Psoas muscle (tissue), 8 donors: ENCODE measurements at places on chromosomes 12 and 14. TPM values are rescaled to one million over a fixed set of nuclear protein-coding genes. Genes with fewer than 3 reads are reported as not detected.

DNA sequence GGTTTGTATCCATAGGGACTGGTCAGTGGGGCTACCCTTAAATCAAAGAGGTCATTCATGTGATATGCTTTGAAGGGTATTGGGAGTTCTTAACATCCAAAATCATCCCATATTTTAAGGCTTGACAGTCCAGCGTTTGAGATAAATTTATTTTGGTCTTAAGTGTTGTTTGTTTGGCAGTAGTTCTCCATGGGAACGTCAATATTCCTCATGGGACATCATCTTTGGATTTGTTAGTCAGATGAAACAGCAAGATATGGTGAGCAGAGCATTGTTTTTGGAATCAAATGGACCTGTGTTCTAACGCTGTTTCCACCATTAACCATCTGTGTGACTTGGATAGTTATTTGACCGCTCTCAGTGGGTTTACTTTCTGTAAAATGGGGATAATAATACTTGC, 45.9 kb upstream of the GSG1 start:
- DNase-seq = no peak

DNA sequence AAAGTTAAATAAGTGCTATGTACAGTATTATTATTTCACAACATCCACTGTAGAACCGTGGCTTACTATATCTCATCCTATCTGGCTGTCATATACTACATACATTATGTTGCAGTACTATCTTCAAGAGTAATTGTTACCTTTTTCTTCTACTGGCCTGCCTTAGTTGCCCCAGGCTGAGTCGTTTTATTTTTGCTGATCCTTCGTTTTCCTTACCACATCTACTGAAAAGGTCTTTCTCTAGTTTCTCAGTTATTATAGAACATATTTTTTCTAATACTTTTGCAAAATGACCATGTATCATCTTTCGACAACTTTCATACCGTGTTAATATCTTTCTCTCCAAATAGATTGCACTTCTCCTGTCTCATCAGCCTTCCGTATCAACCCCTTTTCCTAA, 523.1 kb downstream of the SOX5 start:
- DNase-seq = no peak

DNA sequence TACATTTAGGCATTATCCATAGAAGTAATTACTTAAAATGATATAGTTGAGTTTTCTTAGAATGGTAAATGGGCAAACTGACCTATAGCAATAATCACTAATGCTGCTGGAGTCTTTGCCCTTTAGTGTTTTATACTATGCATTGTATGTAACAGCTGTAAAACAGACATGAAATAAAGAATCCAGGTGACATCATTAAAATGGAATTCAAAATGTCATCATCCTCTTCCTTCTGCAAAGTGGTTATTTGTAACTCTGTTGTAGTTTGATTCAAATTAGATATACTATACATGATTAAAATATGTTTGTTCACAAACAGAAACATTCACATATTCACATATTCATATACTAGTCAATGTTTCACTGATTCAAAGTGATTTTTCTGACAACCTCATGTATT, 598.8 kb downstream of the SLC16A7 start:
- no peak for DNase-seq

DNA sequence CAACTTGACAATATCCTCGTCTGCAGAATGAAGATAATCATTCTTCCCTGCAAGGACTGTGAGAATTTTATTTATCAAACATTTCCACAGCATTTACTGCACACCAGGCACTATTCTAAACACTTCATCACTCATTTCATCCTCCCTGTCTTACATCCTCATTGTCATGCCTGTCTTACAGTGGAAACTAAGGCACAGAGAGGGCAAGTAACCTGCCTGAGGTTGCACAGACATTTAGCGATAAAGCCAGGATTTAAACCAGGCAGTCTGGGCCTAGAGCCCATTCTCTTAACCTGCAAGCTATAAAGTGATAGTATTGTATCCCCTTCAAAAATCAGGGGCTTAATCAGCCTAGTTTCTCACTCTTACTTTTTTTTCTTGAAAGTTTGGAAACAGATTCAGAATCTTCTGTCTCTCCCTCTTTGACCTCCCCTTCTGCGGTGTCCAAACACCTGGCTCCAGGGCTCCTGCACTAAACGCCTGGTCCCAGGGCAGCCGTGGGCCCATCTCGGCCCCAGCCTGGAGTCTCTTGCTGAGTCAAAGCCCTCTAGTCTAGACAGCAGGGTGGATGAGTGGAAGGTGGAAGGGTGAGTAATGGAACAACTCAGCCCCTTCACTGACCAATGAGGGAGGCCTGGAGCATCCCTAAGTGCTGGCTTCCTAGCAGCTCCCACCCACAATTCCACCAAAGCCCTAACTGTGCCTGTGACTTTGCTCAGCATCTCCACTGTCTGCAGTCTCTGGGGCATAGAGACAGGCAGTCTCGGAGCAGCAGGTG, 12.5 kb downstream of the ISM2 start:
- no peak for DNase-seq

DNA sequence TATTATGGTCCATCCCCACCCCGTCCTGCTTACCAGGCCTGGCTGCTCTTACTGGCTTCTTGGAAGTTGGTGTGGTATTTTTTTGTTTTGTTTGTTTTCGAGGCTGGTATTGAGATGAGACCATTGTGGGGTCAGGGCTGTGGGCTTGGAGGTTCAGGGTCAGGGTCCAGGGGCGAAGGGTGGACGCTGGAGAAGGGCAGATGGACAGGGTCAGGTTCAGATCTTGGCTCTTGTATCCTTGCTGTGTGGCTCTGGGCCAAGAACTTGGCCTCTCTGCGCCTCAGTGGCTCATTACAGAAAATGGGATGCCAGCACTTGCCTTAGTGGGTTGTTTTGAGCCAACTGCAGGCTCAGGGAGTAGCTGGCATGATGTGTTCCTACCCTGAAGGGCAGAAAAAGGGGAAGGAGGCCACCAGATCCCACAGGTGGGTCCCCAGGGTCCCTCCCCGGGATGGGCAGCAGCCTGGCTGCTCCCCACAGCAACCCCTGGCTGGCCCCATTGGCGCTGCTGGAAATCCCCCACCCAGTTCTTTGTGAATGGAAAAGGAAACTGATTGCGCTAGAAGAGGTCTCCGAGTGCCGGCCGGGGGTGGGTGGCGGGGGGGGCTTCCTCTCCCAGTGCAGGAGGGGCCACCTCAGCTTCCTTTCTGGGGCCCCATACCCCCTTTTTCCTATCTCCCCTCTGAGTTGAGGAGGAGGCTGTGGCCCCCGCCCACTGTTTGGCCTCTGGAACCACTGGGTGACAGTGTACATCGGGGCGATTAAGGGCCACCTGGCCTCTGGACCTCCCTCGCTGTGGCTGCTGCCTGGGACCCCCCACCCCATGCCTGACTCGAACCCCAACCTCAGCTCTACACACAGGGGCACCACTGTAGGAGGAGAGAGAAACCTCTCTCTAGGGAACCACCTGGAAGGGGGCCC, 25.0 kb downstream of the SH2B3 start:
- DNase-seq = no peak

- no peak for DNase-seq
Measured at GRCh38 chr12:120352117-120352516, 16.8 kb downstream of the MSI1 start.

GRCh38 chr14:53541411-53541810, 388.3 kb upstream of the DDHD1 start:
- DNase-seq = no peak

DNA sequence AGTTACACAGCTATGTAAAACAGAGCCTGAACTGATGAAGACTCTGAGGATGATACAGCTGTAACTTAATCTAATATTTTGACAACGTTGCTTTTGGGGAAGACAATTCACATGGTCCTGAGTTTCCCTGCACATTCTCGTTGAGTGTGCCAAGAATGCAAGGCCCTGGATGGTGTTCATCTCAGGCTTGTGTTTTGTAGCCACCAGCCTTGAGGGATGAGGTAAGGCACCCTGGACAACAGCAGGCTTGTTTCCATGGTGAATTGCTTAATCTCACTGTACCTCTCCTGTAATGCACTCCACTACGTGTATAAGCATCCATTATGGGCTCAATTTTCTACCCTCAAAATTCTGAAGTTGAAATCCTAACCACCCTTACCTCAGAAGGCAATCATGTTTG, 2.1 kb downstream of the CATSPERB start:
- DNase-seq = no peak

DNA sequence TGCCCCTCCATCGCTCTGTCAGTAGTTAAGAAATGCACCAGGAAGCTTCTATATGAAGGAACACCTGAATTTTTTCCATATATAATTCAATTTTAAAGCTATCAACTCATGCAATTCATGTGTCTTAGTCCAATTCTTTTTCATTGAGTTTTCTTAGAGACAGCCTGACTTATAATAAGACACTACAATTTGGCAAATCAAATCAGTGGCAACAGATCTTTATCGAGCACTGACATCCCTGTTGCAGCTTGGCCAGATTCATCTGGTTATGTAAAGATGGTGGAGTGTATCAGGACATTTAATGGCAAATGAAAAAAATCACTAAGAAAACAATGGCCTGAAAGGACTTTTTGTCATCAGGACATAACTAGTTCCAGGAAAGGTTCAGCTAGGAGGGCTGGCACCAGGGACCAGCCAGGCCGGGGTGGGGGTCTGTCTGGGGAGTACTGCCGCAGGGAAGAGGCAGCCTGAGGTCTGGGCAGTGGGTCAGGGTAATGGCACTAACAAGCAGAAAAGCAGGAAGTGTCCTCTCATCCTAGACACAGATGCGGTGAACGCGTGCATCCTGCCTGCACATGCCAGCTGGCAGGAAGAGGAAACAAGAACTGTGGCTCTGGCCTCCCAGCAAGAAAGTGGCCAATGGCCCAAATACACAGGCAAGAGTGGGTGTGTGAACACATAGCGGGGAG, 100.5 kb upstream of the LMNTD1 start:
- DNase-seq = no peak

DNA sequence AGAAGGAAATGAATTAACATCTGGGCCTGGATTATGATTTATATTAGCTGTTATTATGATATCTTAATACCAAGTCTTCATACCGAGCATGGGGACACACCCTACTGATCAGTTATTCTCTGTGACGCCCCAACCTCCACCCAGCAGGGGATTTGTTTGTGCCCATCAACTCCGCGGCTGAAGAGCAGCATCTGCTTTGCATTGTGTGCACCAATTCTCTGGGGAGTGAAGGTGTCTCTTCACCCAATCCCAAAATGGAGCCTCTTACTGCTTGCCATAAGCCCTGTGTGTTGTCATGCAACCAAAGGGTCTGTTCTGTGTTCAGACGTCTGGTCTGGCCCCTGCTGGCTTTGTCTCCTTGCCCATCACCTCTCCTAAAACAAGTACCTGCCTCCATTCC, 25.4 kb downstream of the DHRS2 start:
- no peak for DNase-seq

DNA sequence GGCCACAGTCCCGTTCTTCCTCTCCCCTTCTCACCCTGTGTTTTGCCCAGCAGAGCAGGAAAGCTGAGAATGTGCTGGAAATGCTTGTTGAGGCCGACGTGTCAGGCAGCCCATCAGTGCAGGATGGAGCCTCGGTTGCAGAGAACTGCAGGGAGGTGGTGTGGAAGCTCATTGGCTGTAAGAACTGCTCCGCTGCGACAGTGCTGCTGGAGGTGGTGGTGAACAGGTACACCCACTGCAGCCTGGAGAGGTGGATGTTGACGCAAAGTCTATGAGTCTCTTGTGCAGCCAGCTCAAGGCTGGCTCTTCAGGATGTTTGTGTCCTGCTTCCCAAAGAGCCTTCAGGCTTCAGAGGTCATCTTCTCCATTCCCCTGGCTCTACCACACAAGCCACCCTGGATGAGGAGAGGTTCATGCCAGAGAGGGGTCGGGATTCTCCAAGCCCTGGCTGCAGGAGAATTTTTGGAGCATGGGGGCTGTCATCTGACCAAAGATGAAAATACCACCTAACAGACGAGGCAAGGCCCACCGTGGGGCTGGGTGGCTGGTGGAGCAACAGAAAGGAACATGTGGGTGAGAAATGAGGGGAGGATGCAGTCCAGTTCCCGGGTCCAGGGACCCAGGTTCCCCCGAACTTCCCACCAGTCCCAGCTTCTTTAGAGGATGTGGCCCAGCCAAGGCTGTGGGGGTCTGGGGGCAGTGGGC, 174.1 kb upstream of the PRMT8 start:
- DNase-seq = no peak

- peak; percentile 54 for DNase-seq
Measured at GRCh38 chr14:79638672-79639266, 572.5 kb downstream of the DIO2 start.

GRCh38 chr14:50874757-50875156, 2.9 kb downstream of the ABHD12B start:
- DNase-seq = no peak

- DNase-seq = no peak
Measured at GRCh38 chr14:85528897-85529631, 880 bp upstream of the FLRT2 start.

- no peak for DNase-seq
Measured at GRCh38 chr12:77070382-77070781, 5.0 kb upstream of the E2F7 start.

The ACSM4 gene
- not detected for polyA plus RNA-seq

The ZFHX2 gene
- polyA plus RNA-seq = 0.69 TPM

The PRPH gene
- polyA plus RNA-seq = 0.20 TPM

The PLEKHH1 gene
- polyA plus RNA-seq = 1.4 TPM

The NUAK1 gene
- polyA plus RNA-seq = 10.2 TPM

The INHBC gene
- polyA plus RNA-seq = not detected

The SLC25A47 gene
- polyA plus RNA-seq = 0.03 TPM

The BATF gene
- polyA plus RNA-seq = 0.70 TPM
